ENCODE measurements at places on chromosomes 7 and 10. TPM values are rescaled to one million over a fixed set of nuclear protein-coding genes. Genes with fewer than 3 reads are reported as not detected.

Gene TET1
- 3.0 TPM for total RNA-seq

Gene BTBD16
- not detected for total RNA-seq

Gene TAF5
- 2.4 TPM for total RNA-seq

Gene MLXIPL
- 0.16 TPM for total RNA-seq

Gene GIMAP8
- total RNA-seq, result under 0.01 TPM

Gene CHST15
- total RNA-seq, result 0.63 TPM

Gene ODAD2
- under 0.01 TPM for total RNA-seq

Gene SLC29A4
- total RNA-seq, result 6.1 TPM

Gene PKD2L1
- not detected for total RNA-seq

Gene SLC16A9
- 0.26 TPM for total RNA-seq
